ENCODE measurements at places on chromosomes 13 and 19.

- no peak for DNase-seq
Measured at GRCh38 chr19:8641908-8642547, 11.6 kb downstream of the NFILZ start.

DNA sequence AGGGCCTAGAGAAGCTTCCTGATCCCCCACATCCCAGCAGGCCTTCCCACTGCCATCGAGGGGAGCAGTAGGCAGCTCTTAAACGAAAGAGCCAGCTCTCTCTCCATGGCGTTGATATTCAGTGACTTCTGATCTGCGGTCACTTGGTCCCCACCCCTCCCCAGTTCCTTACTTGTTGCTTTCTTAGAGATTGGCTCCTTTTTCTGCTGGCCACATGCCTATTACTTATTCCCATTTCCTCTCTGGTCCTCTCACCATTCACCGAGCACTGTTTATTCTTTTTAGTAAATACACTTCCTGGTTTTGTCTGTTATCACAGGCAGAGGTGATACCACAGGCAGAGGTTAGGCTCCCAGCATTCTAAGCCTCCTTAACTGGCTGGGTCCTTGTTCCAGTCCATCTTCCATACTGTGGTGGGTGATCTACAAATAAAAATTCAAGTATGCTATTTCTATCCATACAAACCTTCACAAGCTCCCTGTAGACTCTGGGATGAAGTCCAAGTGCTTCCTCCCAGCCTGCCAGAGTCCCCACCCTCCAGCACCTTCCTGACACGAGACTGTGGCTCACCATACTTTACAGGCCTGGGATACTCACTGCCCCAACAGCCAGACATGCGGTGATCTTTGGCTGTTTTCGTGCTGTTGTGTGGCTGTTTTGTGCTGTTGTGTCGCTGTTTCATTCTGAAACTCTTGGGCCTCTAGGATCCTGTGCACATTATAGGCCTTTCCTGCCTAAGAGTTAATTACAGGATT, 315.9 kb downstream of the ATP8A2 start:
- no peak for DNase-seq

- DNase-seq = no peak
Measured at GRCh38 chr13:22903925-22904324, 276.9 kb upstream of the SGCG start.

DNA sequence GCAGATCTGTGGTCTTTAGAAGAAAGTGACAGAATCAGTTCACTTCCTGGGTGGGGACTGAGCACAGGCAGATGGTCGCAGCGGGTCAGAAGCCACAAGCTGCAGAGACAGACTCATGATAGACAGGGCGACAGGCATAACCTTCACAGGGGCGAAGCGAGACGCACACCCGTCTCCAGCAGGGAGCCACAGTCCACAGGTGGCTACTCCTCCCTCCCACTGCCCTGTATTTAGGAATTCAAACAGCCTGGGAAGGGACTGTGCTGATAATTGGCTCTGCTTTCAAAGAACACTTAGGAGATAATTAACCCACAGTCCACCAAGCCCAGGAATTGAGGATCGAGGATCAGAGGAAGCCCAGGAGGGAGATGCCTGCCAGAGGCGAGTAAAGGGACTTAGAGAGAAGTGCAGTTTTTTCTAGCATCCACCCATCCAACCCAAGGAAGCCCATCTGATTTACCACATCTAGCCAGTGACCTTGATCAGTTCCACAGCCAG, 23.2 kb downstream of the RFX2 start:
- DNase-seq = no peak

DNA sequence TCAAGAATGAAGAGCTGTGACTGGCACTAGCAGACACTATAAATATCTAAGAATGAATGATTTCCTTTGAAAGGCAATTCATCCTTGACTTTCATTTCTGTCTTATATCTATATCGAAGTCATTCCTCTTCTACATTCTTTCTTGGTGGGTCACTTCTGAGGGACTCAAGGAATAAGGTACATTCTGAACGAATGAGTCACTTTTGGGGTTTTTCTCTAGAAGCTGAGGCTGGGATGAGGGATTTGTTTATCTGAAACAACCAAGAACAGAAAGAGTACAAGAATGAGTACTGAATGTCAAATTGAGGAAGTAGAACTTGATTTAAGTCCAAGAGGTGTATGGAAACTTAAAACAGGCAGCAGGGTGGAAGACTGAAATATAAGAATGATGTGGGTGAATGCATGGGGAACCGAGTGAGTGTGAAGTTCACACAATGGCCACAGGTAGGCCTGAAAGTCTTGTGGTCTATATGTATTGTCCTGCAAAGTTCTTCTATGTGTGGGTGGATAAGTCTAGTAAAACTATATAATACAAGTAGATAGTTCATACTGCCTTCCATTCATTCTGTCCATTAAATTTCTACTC, 343.9 kb downstream of the OXGR1 start:
- no peak for DNase-seq

DNA sequence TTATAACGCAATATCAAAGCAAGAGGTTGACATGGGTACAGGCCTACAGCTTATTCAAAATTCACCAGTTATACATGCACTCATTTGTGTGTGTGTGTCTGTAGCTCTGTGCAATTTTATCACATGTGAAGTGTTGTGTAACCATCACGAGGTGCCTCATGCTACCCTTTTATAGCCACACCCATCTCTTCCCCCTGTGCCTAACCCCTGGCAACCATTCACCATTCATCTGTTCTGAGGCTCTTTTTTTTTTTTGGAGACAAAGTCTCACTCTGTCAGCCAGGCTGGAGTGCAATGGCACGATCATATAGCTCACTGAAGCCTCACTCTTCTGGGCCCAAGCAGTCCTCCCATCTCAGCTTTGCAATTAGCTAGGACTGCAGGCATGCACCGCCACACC, 78.4 kb downstream of the DPF1 start:
- no peak for DNase-seq

- DNase-seq = no peak
Measured at GRCh38 chr13:79043208-79043607, 362.8 kb downstream of the RBM26 start.

- DNase-seq = no peak
Measured at GRCh38 chr13:31846961-31847752, 107.8 kb downstream of the RXFP2 start.

DNA sequence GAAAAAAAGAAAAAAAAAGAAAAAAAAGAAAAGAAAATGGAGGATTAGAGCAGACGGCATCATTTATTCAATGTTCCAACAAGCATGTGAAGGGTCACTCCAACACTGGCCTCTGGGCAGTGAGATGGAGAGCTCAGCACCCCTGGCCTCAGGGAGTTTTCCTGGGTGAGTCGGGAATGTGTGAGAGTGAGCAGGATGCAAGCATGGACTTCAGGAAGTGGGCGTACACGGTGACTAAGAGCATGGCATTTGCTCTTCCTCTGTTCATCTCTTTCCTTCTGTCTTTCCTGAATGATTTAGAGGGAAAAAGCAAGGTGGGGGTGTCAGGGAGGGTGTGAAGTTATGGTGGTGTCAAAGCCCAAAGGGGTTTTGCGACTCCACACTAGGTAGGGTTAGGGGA, 682 bp upstream of the CABP5 start:
- DNase-seq = no peak

DNA sequence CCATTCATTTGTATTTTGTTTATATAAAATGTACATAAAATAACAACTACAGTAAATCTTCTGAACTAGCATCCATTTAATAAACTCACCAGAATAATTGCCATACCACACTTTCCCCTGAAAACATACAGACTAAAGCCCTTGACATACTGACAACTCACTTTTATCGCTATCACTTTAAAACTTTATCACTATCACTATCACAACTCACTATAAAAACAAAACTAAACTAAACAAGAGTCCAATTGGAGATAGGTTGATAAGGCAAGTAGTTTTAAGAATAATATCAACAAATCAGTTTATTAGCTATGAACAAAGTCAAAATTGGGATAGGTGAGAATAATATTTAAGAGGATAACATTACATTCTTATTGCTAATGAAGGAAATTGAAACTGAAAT, 108.9 kb downstream of the SLITRK6 start:
- DNase-seq = no peak

GRCh38 chr13:99757756-99758459, 213.7 kb downstream of the ZIC5 start:
- no peak for DNase-seq

GRCh38 chr13:105774739-105775460, 760.6 kb downstream of the EFNB2 start:
- no peak for DNase-seq

- no peak for DNase-seq
Measured at GRCh38 chr13:99467764-99468163, 33.5 kb upstream of the TM9SF2 start.

GRCh38 chr13:101399365-101399764, 16.9 kb downstream of the NALCN start:
- no peak for DNase-seq

DNA sequence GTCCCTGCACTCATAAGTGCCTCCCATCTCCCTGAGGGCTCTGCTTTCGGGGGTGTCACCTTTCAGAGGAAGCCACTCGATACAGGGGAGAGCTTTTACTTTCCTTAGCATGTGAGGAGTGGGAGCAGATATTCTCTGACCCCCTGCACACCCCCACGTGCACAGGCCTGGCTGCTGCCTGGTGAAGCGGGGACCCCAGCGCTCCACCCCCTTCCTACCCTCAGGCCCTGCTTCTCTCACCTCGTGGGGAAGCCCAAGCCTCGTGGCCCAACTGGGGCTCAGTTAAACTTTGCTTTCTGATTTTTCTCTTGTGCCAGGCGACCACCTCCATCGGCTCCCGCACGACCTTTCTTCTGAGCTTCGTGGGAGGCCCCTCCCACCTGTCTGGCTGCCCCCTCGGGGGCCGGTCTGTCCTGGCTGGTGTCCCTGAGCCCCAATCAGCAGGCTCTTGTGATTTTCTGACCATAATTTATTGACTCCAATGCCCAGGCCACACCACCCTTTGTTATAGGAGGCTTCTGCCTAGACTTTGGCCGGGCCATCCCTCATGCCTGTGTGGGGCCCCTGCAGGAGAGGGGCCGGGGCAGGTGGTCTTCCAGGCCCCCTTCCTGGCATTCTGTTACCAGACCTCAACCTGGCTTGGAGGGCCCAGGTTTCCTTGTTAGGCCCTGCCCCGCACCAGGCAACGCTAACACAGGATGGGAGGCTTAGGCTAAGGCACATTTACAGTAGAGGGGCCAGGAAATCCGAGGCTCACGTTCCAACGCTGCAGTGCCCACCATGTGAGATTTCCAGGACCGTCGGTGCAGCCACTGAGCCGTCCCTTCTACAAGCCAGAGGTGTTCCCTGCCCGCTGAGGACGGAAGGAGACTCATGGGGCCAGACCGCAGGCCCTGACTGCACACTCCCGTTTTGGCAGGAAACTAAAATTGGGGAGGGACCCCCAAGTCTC, 3.7 kb downstream of the TMED1 start:
- DNase-seq = no peak
